Left hindlimb (tissue), 1 donor: ENCODE measurements at places on chromosomes 5 and 9.
A peak's percentile ranks its signal among the peaks of the same experiment; 100 is the strongest.

DNA sequence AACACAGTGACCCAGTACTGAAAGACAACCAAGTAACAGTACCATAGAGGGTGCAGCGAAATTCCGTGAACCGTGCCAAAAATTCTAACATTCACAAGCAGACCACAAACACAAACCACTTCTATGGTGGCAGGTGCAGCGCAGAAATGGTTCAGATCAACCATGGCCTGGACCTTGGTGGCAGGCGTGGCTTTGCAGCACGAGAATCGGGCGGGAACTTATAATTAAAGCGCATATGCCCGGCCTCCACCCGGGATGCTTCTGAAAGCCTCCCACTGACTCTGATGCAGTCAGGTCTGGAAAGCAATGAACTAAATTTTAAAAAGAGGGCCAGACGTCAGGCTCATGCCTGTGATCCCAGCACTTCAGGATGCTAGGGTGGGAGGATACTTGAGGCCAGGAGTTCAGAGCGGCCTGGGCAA is 68.0 kb upstream of the TBC1D9B start:
- no peak for DNase-seq

DNA sequence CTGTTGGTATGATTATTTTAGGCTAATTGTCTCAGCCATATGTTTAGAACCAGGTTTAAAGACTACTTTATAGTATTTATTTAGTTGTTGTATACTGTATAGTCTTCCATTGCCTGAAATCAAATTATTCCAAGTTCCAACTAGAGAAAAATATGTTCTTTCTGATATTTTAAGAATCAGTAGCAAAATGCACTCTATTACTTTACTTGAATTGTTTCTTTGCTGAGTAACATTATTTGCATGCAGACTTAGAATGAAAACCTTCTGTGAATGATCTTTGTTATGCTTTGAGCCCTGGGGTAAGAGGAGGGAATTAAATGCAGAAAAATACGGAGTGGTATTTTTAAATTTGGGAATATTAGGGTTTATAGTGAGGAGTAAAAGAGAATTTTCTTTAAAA is 47.9 kb downstream of the MEGF10 start:
- no peak for DNase-seq

- no peak for DNase-seq
These were observed 152.0 kb downstream of the PRR16 start for GRCh38 chr5:120615967-120616645.

DNA sequence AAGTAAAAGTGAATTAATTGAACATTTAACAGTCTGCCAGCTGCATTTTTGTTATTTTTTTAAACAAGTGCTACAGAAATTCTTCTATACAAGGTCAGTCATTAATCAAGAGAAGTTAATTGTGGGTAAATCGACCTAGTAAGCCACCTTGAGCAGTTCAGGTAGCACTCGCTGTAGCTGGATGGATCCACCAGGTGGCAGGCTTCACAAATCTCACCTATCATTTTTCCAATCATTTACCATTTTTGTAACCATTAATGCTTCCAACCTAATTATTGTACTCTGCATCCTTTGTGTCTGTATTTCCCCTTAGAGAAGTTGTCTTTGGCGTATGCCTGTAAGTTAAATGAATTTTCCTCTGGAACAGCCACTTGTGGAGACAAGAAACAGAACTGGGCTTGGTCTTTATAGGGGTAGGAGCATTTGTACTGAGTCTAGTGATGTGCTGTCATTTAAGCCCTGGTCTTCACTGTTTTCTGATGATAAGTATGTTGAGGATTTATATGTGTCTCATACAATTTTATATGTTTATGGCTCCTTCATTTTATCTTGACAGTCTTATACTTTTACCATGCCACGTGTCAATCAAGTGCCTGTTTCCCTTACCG is 39.5 kb downstream of the CD180 start:
- DNase-seq, result no peak

DNA sequence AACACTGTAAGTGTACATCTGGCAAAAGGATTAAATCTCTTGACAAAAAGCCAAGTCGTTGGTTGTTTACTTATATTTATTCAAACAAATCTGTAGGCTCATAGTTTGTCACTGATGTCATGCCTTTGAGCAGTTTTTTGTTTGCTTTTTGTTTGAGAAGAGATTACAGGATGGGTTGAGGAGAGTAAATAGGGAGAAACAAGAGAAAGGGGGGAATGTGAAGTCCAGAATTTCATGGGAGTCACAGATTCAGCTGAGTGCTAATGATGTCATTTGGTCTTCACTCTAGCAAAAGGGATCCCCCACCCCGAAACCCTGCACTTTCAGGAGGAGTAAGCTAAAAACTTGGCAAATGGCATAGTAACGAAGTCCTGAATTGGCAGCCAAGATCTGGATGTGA is 337.4 kb downstream of the GLIS3 start:
- DNase-seq, result no peak

DNA sequence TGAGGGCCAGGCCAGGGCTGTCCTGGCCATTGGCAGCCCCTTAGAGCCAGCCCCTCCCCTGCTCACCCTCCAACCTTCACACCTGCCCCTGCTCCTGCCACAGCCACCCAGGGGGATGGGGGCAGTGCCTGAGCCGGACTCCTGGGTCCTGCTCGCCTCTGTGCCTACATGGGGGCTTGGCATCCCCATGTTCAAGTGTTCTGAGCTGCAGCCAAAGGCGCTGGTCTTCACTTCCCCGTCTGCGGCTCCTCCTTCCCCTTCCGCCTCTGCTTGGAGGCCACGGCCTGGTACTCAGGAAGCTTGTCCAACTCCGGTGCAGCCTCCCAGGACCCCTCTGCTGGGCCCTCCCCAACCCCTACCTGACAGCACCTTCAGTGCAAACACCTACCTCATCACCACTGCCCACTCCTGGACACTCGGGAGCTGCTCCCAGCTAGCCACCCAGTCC is 2.3 kb upstream of the DNLZ start:
- DNase-seq, result no peak

DNA sequence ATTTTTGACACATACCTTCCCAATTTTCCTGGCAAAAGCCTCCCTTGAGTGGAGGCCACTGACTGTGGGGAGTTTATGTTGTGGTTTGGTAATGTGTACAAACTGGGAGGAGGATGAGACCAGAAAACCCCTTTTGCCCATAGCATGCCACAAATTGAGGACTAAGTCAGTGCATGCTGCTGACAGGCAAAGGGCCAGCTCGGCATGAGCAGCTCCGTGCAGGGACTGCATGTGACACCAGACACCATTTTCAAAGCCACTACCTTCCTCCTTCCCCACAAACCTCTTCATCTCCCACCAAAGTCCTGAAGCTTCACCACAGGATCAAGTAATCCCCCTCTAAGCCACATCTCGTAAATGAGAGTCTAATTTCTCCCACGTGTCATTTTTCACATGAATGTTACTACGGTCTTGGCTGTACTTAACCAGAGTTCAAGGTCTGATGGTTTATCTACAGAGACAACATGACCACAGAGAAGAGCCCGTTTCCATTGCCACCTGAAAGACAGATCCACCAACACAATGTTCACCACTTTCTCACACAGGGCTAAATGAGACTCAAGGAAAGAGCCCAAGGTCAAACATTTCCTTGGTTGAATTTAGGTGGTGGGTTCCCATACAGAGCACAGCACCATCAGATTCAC is 106.5 kb downstream of the NFIB start:
- DNase-seq, result no peak

GRCh38 chr5:56069652-56070226 is 75.0 kb upstream of the IL6ST start:
- no peak for DNase-seq

- DNase-seq, result no peak
These were observed 23.8 kb downstream of the SH3RF2 start for GRCh38 chr5:145960166-145960565.

GRCh38 chr5:154683101-154683880 is 71.9 kb upstream of the LARP1 start:
- DNase-seq, result no peak

- no peak for DNase-seq
These were observed 122.2 kb upstream of the TBCA start for GRCh38 chr5:77898385-77898784.

- DNase-seq, result no peak
These were observed 366.2 kb upstream of the PDE4D start for GRCh38 chr5:60259730-60260129.

- no peak for DNase-seq
These were observed 9.3 kb upstream of the FGF18 start for GRCh38 chr5:171410181-171410580.

- DNase-seq, result no peak
These were observed 4.6 kb downstream of the PTAR1 start for GRCh38 chr9:69755205-69755604.

DNA sequence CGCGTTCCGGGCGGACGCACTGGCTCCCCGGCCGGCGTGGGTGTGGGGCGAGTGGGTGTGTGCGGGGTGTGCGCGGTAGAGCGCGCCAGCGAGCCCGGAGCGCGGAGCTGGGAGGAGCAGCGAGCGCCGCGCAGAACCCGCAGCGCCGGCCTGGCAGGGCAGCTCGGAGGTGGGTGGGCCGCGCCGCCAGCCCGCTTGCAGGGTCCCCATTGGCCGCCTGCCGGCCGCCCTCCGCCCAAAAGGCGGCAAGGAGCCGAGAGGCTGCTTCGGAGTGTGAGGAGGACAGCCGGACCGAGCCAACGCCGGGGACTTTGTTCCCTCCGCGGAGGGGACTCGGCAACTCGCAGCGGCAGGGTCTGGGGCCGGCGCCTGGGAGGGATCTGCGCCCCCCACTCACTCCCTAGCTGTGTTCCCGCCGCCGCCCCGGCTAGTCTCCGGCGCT is at the start of gene DAPK1:
Gene DAPK1 (plus strand): TSS at position 264 of the 442 bp plus-strand sequence. CDS start 1,211 bp downstream, outside the sequence.
- DNase-seq, result peak; percentile 75

GRCh38 chr5:84085387-84086041 is 299.2 kb downstream of the EDIL3 start:
- no peak for DNase-seq

GRCh38 chr9:136518623-136519022 is 27.2 kb downstream of the NOTCH1 start:
- no peak for DNase-seq

DNA sequence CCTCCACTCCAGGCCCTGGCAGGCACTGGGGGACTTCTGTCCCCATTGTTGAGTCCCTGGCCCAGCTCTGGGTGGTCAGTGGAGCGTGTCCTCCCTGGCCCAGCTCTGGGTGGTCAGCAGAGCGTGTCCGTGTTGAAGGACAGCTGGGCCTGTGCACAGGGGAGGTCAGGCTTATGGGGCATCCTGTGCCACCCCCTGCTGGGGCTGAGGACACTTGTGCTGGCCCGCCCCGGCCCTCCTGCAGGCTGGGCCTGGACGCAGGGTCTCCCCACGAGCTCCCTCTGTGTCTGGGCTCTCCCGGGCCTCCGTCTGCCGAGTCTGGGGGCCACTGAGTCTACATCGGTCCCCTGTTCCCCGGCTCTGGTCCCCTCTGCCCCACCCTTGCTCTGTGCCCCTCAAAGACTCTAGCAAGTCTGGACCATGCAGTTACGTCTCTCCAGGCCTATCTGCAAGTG is 11.5 kb upstream of the CLIC3 start:
- no peak for DNase-seq

GRCh38 chr9:90365666-90366065 is 277.0 kb downstream of the DIRAS2 start:
- DNase-seq, result no peak

DNA sequence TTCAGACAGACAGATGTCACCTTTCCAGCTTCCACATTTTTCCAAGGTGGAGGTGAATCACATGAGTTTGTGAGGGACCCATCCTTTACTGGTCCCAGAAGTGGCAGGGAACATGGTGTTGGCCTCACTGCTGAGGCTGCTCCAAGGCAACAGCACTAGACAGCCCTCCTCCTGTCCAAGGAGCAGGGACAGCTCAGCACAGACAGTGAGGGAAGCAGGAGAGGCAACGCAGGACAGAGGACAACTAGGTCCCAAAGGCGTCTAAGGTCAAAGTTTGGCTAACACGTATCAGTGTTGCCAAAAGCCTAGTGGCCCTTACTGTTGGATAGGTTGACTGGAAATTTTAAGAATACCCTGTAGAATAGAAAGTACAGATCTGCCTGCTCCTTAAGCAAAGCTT is 251.7 kb upstream of the PANK3 start:
- DNase-seq, result no peak

- no peak for DNase-seq
These were observed 796 bp upstream of the PDLIM7 start for GRCh38 chr5:177498013-177498787.

GRCh38 chr9:93143830-93144530 is 9.9 kb upstream of the NINJ1 start:
- DNase-seq, result peak; percentile 87

DNA sequence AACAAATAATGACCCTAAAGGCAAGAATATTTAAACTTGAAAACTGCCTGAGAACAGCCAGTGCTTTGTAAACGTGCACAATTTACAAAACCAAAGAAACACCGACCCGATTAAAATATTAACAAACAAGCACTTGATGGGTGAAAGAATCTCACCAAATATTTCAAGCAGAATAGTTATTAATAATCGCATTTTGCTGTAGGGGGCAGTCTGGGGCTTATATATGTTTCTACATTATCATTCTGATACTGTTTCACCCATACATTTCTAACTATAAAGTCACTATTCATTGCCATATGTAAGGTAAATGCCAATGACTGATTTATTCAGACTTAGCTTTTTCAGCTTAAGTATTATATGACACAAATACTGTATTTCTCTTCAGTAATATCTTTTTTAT is 37.7 kb downstream of the UBAP2 start:
- no peak for DNase-seq

GRCh38 chr5:77168879-77169244 is 41.6 kb upstream of the PDE8B start:
- no peak for DNase-seq

- no peak for DNase-seq
These were observed 9.9 kb upstream of the OSMR start for GRCh38 chr5:38835887-38836286.

DNA sequence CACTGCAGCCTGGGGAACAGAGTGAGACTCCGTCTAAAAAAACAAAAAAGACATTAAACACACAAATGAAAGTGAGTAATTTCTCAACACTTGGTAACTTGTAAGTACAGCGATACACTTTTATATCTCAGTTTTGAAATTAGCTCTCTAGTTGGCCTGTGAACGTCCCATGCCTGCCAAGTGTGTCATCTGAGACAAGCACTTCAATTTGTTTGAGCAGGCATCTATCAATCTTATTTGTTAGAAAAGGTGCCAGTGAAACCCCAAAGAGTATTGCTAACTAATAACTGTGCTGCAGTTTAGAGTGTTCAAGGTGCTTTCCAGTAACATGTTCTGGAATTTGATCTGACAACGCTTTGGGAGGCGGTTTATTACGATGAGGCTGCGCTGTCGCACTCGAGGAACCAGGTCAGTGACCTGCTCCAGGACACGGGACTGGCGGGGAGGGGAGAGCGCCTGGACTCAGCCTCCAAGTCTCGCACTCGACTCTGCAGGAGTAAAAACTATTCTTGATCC is 1.1 kb upstream of the SPIN1 start:
- no peak for DNase-seq

GRCh38 chr5:61882901-61883500 is 423.0 kb upstream of the KIF2A start:
- no peak for DNase-seq
